Activated T-helper 2 cell treated with anti-CD3 and anti-CD28 coated beads, Interferon-gamma antibody, Interleukin-2, Interleukin-4, amounts not matched to agents 10 μg/mL and 5 μg/mL and 100 μg/mL, durations not matched to agents 14 hours and 24 hours and 36 hours (primary cell): ENCODE measurements at places on chromosomes 1 and 21. TPM values are rescaled to one million over a fixed set of nuclear protein-coding genes. Genes with fewer than 3 reads are reported as not detected.

- no peak for DNase-seq
These were observed 7.0 kb downstream of the SH3BP5L start for GRCh38 chr1:248818505-248819374.

DNA sequence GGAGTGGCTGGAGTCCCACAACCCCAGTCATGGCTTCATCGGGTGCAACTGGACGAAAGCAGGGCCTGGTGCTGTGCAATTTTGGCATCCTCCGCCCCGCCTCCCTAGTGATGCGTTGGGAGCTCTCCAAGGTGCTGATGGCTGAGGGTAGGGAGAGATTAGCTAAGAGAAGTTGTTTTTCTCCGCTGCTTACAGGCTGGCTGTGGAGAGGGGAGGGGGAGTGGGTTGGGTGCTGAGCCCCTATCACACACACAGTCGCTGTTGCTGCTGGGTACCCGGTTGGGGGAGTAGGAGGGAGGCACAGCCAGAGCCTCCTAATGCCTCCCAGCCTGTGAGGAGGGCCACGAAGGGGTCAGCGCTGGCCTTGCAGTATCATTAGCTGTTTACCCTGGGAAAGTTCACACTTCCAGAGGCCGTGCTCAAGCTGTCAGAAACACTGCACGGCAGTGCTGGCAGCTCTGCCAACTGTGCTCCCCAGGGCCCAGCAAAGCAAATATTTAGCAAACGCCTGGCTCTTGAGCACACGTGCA is 110.0 kb downstream of the GRIK3 start:
- peak; percentile 39 for DNase-seq

- DNase-seq = no peak
These were observed 167.9 kb downstream of the KIF26B start for GRCh38 chr1:245322673-245323072.

DNA sequence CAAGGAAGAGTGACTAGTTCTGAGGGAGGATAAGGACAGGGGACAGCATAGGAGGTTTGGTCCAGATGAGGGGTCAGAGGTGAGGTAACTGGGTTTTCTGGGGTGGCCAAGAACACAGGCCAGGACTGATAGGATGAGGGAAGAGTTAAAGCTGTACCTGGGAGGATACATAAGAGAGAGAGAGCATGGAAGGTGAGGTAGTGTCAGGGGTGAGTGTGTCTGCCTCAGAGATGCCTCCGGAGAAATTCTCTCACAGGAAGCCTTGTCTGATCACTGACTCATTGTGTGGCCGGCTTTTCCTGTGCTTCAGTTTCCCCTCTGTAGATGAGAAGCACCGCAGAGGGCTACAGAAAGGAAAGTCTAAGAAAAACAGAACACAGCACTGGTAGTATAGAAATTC is 40.2 kb downstream of the FASLG start:
- DNase-seq = peak; percentile 72

GRCh38 chr1:9849691-9850441 is 26.1 kb upstream of the CLSTN1 start:
- no peak for DNase-seq

GRCh38 chr1:168227620-168228019 is 1.8 kb downstream of the SFT2D2 start:
- DNase-seq = no peak

- DNase-seq = peak; percentile 28
These were observed 769 bp downstream of the NTPCR start for GRCh38 chr1:232951180-232951579.

DNA sequence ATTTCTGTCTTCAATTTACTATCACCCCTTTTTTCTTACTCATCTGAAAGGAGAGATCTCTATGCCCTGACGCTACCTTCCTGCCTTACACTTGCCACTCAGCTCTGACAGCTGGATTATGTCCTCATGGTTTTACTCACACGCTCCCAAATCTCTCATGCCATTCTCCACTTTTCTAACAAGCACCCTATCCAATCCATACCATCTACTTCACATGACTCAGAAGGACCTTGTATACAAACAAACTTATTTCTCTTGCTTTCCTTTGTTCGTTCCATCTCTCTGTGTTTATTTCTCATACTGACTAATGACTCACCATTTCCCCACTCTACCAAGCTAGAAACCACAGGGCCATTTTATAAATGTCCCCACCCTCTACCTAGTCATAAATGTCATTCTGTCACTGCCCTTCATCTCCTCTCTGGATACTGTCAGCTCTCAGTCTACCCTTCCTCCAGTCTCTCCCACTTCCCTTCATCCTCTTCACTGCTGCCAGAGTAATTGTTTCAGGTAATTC is 87.3 kb downstream of the USP24 start:
- no peak for DNase-seq

DNA sequence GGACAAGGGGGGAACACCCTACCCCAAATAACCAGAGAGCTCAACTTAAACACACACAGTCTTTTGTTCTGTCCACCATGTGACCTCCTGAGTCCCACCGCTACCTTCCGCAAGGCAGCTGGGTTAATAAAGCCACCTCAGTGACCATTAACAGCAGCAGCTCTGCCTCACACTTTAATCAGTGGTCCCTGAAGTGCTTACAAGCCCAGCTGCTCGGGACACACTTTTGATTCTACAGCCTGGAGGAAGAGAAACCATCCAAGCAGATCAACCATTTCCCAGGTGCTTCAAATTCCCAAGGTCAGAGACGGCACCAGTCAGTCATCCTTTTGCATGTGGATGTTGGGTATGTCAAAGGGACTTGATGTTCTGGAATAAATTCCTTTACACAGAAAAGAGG is 70.1 kb downstream of the KCNJ15 start:
- no peak for DNase-seq

DNA sequence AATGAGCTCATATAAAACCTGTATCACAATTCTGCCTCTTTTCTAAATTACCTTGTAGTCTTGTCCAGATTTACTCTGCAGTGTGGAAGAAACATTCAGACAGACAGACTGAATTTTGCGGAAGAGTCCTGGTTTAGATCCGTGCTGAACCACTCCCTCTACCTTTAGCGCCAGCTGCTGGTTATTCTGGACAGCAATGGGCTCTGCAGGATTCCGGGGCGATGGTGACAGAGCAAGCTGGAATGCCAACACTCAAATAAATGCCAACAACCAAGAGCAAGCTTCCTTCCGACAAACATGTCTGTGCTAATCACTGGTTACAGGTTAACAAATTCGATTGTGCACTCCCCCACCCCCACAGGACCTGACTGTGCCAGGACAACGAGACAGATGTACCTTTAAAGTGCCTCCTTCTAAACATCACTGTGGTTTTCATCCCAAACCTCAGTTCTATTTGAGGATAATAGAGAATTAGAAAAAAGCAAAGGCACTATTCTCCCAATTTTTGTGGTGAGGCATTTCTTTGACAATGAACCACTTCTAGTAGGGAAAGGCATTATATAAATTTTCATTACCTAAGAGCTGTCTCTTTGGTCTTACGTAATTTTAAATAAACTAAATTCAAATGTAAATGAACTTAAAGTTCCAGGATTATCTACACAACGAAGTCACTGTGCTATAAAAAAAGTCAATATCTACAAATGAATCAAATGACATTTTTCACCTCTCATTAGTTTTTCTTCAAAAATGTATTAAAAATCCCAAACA is 90.4 kb downstream of the INTS7 start:
- DNase-seq = no peak

- DNase-seq = peak; percentile 16
These were observed 956 bp upstream of the SCAF4 start for GRCh38 chr21:31732597-31733550.

- no peak for DNase-seq
These were observed 124.4 kb upstream of the NFIA start for GRCh38 chr1:60958001-60958400.

- no peak for DNase-seq
These were observed 71.0 kb downstream of the FOXD2 start for GRCh38 chr1:47508702-47509431.

GRCh38 chr1:202210385-202210784 is 16.8 kb downstream of the LGR6 start:
- DNase-seq = no peak

GRCh38 chr1:191575746-191576145 is 582.5 kb upstream of the RGS18 start:
- DNase-seq = no peak

DNA sequence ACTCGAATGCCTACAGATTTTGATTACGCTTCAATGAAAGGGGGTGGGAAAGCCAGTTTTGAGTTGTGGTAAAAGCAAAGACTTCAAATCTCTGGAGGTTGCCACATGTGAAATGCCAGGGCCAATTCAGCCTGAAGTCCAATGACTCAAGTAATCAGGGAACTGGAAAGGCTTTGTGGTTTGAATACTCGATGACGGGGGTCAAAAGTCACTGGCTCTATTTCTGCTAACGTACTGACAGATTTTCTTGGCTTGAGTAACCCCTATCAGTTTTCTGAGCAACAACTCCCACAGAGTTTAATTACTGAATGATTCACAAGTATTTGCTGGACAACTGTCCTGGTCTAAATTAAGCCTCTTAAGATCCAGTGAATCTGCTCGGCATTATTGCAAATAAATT is 152.2 kb downstream of the SIPA1L2 start:
- DNase-seq = no peak

- no peak for DNase-seq
These were observed 15.5 kb downstream of the TEX38 start for GRCh38 chr1:46687093-46687659.

- no peak for DNase-seq
These were observed 69.4 kb upstream of the USP25 start for GRCh38 chr21:15660423-15660804.

- peak; percentile 14 for DNase-seq
These were observed 89.0 kb downstream of the URB2 start for GRCh38 chr1:229714964-229715603.

DNA sequence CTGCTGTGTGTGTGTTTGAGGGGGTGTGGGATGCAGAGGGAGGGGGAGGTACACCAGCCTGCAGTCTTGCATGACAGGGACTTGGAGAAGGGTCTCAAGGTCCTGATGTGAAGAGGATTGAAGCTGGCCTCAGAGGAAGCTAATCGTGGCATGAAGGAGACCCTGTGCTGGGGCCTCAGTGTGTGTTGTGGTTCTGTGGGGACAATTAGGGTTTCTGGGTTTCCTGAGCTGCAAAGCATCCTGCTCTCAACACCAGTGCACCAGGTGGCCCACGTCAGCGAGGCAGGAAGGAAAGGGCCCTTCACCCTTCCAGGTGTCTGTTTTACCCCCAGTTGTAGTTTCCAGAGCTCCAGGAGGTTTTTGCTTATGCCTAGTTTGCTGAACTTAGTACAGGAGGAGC is 52.8 kb downstream of the TENT5C start:
- peak; percentile 70 for DNase-seq

DNA sequence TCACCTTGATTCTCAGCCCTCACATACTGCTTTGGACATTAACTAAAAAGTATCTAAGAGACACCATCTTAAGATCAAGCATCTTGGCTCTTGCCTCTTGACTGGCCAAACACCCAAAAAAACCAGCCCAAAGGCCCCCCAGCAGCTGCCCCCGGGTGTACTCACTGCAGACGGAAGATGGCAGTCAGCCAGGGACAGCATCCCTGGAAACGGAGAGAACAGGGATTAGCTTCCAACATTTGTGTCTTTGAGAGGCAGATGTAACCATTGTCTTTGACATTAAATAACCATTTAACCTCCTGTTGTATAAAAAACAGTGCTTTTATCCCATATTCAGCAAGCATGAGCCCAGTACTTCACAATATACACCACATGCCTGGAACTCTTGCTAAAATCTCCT is 11.3 kb downstream of the TMEM63A start:
- no peak for DNase-seq

GRCh38 chr1:147569587-147570241 is 28.4 kb downstream of the BCL9 start:
- no peak for DNase-seq

DNA sequence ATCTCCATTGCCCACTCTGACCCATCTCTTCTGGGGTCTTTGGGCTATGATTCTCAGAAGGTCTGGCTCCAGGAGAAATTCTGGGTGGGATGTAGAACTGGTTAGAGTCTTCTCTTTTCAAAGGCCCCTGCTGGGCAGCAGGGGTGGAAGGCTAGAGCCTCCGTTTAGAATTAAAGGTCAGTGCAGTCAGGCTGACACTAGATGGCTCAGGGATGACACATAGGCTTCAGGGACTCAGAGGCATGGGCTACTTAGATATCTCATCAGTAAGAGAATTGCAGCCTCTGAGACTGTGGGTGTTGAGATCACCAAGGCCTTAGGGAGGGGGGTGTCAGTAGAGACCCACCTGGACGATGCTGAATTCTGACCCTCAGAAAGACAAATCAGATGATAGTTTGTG is 12.6 kb upstream of the PPM1J start:
- no peak for DNase-seq

DNA sequence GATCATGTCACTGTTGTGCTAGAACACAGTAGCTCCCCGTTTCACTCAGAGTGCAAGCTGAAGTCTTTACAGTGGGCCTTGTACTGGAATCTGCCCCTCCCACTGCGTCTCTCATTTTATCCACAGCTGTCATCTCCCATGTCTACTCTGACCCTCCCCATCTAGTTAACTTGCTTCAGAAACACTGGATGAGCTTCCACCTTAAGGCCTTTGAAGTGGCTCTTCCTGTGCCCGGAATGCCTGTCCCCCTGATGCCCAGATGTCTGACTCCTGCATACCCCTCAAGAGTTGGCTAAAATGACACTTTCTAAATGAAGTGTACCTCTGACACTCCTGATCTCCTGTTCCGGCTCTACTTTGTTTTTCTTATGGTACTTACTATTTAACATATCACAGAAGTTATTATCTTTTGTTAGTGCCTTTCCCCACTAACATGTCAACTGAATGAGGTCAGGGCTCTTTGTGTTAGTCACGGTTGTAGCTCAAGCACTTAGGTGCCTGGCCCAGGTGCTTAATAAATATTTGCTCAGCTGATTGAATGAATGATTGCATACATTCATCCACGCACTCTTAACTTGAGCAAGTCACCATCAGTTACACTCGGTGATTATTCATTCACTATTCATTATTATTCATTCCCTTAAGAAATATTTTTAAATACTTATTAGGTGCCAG is 13.3 kb downstream of the ARV1 start:
- DNase-seq = no peak

GRCh38 chr1:19859876-19860275 is 22.3 kb upstream of the OTUD3 start:
- no peak for DNase-seq

DNA sequence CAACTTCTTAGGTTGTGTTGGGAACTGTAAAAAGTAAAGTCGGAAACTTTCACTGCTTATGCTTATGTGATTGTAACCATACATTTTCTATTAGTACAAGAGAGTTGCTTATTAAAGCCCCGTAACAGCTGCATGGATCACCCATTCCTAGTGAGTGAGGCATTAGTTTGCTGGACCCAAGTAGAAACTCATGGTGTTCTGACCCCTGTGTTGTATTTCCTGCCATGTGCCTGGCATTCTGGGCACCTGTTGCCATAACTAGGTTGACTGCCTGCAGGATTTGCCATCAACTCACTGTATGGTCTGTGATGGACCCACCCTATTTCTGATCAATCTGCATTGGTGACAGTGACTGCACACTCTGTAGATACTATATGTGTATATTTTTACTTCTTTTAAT is 173.0 kb downstream of the PGBD5 start:
- no peak for DNase-seq

SPRR2A gene
- not detected in 2 replicates for total RNA-seq

HRNR gene
- not detected in 2 replicates for total RNA-seq

DRAM2 gene
- 22.9 and 24.7 TPM in 2 replicates for total RNA-seq

VTCN1 gene
- not detected in 2 replicates for total RNA-seq

L1TD1 gene
- not detected in 2 replicates for total RNA-seq

SLC30A2 gene
- not detected in 2 replicates for total RNA-seq

HPCAL4 gene
- total RNA-seq = 0.39 and 0.48 TPM in 2 replicates

RIMKLA gene
- 5.2 and 5.3 TPM in 2 replicates for total RNA-seq

TMEM269 gene
- 0.16 and 0.39 TPM in 2 replicates for total RNA-seq
